ENCODE measurements at places on chromosomes 11 and 22.
A peak's percentile ranks its signal among the peaks of the same experiment; 100 is the strongest.

GRCh38 chr11:116202922-116203321 lies 569.9 kb downstream of the BUD13 start:
- DNase-seq = no peak

- DNase-seq = no peak
Observed at GRCh38 chr11:6253197-6253596, 6.4 kb upstream of the CCKBR start.

GRCh38 chr22:37884420-37884819 lies 21.7 kb upstream of the MICALL1 start:
- no peak for DNase-seq

DNA sequence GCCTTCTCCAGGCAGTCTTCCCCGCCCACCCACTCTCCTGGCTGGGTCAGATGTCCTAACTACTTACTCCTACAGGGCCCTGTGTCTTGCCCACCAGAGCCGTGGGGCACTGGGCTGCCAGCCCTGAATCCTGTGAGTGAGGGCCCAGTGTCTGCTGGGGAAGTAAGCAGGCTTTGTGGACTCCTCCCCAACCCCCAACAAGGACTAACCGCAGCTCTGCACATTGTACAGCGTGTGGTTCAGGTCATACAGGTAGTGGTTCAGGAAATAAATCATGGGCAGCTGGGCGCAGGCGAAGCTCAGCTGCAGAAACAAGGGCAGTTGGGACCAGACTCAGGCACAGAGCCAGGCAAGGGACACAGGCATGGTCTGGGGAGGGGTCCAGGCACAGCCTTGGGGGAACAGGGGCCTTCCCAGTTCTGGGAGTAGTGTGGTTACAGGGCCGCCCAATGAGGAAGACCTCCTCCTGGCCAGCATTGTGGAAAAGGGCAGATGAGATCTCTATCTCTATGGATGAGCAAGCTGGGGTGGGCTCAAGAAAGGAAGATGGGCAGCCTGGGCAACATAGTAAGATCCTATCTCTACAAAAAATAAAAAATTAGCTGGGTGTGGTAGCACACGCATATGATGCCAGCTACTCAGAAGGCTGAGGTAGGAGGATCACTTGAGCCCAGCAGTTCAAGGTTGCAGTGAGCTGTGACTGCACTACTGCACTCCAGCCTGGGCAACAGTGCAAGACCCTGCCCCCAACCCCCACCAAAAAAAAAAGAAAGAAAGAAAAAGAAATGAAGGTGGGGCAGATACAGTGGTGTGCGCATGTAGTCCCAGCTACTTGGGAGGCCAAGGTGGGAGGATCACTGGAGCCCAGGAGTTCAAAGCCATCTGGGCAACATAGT lies 5.5 kb downstream of the UNC93B1 start:
- DNase-seq = no peak

DNA sequence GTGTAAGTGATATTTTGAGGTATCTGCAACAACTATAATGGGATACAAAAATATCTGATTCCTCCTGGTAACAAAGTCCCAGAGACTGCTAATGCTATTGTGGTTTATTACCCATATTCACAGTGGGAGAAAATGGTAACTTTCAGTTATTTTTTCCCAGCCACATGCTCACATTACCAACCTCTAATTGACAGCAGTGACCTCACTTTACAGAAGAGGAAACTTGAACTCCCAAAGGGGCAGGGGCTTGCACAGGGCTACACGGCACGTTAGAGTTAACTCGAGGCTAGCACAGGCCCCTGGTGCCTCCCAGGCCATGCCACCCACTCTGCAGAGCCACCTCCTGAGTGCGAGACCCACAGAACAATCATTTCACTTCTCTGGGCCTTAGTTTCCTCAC lies 132.4 kb downstream of the TENM4 start:
- no peak for DNase-seq

DNA sequence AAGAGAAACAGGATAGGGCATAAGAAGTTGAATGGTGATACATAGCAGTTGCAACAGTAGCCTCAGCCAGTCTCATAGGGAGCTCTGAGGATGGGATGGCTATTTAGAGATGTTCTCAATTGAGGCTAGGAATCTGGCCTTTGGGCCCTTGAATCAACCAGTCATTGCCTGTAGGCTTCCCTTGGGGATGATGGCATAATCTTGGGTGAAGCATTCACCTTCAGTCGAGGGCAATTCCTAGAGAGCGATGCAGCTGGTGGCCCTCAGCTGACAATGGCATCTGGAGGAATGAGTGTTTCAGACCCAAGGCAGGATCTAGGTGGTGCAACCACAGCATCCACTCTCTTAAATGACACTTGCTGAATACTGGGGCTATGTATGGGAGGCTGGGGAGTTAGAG lies 61.0 kb downstream of the CCDC81 start:
- DNase-seq = no peak

DNA sequence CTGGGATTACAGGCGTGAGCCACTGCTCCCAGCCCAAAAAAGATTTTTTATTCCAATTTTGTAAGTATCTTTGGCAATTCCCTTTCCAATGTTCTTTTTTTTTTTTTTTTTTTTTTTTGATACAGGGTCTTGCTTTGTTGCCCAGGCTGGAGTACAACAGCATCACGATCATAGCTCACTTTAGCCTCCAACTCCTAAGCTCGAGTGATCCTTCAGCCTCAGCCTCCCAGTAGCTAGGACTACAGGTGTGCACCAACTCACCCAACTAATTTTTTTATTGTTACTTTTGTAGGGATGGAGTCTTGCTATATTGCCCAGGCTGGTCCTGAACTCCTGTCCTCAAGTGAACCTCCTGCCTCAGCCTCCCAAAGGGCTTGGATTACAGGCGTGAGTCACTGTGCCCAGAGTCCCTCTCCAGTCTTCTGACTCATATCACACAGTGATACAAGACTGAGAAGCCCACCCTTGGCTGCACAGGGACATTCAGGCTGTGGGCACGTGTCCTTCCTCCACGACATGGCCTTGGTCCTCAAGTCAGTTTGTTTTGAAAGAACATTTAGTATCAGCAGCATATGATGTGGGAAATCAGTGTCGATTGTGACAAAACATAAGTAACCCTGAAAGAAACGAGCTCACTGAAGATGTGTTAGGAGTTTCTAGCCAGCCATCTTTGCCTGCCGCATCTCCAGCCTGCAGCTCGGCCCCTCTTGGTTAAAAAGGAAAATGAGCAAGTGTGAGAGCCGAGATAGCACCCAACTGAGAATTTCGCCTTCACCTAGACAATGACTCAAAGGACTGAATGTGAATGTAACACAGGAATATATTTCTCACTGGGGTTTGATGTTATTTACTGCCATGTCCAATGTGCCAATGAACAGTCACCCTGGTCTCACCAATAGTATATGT lies 175.5 kb downstream of the MN1 start:
- DNase-seq = no peak

GRCh38 chr11:68343761-68344256 lies 31.4 kb downstream of the LRP5 start:
- DNase-seq = no peak

- DNase-seq = no peak
Observed at GRCh38 chr22:41793871-41794270, 6.6 kb upstream of the CCDC134 start.

- DNase-seq = no peak
Observed at GRCh38 chr11:44988111-44988510, 37.4 kb upstream of the TP53I11 start.

DNA sequence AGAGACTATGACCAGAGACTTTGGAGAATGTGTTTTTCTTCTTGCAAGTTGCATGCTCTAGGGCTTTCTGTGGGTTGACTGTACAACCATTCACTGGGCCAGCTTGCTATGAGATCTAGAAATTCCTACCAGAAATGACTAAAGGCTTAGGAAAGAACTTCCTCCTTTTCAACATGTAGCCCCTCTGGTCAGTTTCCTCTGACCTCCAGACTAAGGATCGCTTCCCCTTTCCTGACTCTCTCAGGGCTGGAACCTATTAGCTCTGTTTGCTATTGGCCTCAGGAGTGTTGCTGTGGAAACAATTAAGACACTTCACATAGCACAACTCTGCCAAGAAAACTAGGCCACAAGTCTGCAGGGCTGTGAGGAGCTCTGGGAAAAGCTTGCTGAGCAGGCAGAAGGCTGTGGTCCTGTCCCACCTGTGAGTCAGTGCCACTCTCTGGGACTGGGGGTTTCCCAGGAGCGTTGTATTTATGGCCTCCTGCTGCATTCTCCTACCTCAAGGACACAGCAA lies 10.7 kb downstream of the CRY2 start:
- no peak for DNase-seq

DNA sequence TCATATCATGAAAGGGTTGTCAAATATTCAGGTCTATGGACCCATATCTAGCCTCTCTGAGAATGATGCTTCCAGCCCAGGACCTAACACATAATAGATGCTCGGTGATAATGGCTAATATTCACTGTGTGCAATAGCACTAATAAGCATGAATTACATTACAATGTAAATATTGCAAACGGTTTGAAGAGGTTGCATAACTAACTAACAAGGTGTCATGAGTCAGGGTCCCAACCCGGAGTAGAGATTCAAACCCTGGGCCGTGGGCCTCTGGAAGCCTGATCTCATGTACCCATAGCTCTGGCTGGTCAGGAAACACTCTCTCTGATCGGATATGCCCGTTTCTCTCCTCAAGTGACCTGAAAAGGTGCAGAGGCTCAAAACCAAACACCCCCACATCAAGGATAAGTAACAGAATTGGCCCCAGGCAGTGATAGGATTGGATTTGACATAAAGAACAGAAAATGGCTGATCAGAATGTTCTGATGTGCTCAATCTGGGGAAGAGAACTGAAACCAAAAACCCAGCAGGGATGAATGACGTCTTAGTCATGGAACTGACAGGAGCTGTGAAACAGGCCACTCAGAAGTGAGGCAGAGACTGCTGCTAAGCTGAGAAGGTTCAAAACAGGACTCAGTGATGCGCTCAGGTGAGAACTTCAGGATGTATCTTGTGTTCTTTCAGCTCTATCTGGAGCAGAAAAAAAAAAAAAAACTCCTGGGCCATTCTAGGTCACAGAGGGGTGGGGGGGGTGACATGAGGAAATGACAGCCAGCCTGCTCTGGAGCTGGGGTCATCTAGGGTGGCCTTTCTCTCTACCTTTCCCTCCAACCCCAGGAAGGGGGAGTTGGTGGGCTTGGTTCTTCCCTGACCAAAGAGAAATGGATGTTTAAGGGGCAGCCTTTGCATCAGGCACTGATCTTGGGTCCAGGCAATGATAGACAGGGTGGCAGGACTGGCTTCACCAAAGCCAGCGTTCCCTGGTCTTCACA lies 6.6 kb upstream of the KCTD17 start:
- DNase-seq = no peak

GRCh38 chr11:61477727-61478148 lies 30.8 kb upstream of the LRRC10B start:
- peak; percentile 34 for DNase-seq

GRCh38 chr11:111922803-111923202 lies 4.1 kb downstream of the C11orf52 start:
- DNase-seq = no peak

- DNase-seq = no peak
Observed at GRCh38 chr11:18253233-18253632, 4.8 kb upstream of the SAA2 start.

DNA sequence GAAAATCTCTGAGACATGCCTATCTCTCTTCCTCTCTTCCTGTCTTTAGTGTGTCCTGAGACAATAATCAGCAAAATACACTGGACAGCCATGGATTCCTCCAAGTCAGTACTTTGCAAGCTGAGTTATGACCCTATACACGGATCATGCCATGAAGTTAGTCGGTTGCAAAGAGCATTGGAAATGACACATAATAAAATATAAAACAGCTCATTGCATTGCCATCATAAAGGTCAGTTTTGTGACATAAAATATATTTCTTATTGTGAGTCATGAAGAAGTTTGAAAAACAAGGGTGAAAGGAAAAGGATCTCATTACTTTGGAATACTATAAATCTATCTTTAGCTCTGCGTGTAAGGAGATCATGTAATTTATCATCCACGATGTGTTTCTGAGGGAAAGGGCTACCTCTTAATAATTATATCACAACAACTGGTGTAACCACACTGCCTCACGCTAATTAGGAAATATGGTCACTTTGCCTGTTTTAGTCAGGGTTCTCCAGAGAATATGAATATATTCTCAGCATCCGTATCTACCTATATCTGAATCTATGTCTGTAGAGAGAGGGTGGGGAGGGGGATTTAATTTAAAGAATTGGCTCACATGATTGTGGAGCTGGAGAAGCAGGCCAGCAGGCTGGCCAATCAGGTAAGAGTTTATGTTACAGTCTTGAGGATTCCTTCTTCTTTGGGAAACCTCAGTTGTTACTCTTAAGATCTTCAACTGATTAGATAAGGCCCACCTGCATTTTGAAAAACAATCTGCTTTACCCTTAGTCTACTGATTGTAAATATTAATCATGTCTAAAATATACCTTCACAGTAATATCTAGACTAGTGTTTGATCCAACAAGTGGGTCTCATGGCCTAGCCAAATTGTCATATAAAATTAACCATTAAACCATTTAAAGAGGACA lies 198.8 kb downstream of the FAT3 start:
- DNase-seq = no peak

- no peak for DNase-seq
Observed at GRCh38 chr22:32961497-32961896, 96.7 kb downstream of the SYN3 start.

DNA sequence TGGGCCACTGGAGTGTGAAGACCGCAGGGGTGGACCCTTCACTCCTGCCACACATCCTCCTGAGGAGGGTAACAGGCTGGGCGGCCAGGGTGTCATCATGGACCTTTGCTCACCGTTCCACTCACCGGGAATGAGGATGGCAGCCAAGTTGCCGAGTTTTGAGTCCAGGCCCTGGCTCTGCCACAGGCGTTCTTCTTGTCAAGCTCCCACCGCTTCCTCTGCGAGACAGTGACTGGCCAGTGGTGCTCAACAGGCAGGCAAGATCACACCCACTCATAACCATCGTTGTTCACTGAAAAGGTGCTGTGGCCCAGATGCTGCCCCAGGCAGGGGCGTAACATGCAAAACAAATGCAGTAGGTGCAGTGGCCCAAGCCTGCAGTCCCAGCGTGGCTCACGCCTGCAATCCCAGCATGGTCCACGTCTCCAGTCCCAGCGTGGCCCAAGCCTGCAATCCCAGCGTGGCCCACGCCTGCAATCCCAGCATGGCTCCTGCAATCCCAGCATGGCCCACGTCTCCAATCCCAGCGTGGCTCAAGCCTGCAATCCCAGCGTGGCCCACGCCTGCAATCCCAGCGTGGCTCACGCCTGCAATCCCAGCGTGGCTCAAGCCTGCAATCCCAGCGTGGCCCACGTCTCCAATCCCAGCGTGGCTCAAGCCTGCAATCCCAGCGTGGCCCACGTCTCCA lies 5.0 kb upstream of the PANX2 start:
- no peak for DNase-seq

GRCh38 chr11:38392176-38392575 lies 1794.1 kb upstream of the RAG2 start:
- DNase-seq = no peak
